A673 (cell line): ENCODE measurements at places on chromosomes 5 and 9. TPM values are rescaled to one million over a fixed set of nuclear protein-coding genes. Genes with fewer than 3 reads are reported as not detected.

Gene QSOX2
- total RNA-seq, result 38.0 and 43.7 TPM in 2 replicates

DNA sequence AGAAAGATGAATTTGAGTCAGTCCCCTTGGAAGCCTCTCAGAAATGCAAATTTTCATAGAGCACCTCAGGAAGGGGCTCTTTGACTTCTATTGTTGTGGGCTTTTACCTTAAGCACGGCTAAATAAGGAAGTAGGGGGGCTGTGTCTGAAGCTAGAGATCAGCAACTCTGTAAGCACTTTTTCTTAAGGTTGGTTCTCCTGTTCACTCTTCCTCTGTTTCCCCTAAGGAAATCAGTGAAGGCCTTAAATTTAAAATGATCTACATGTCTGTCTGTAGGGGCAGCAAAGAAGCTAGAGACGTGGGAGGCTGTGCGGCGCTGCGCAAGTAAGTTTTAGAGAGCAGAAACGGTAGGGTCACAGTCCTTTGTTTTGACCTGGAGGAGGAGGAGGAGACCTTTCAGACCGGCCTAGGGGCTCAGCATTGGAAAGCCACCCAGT, 1.2 kb upstream of the CDC14B start:
- no peak for DNase-seq

Gene GFRA3
- 0.75 and 0.83 TPM in 2 replicates for total RNA-seq

DNA sequence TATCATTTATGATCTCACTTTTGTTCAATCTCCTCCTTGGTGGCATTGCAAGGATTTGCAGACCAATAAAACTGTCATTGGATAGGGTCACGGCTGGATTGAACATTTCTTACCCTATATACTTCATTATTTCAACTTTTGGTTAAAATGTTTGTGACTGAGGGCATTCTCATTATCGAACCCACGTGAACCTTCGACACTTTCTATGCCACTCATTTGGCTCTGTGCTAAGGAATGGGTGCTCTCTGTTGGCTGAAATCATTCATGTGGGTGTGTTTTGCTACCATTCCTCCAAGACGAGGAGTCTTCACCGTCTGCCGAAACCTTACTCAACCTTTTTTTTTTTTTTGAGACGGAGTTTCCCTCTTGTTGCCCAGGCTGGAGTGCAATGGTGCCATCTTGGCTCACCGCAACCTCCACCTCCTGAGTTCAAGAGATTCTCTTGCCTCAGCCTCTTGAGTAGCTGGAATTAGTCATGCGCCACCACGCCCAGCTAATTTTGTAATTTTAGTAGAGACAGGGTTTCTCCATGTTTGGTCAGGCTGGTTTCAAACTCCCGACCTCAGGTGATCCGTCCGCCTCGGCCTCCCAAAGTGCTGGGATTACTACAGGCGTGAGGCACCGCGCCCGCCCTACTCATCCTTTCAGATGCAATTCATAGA, 62.5 kb downstream of the CSNK1A1 start:
- DNase-seq, result no peak

GRCh38 chr9:15422372-15423230, at the start of gene SNAPC3:
SNAPC3 (plus strand) TSS chr9:15422876; CDS start chr9:15422880, 4 bp downstream.
- DNase-seq, result peak; percentile 90

DNA sequence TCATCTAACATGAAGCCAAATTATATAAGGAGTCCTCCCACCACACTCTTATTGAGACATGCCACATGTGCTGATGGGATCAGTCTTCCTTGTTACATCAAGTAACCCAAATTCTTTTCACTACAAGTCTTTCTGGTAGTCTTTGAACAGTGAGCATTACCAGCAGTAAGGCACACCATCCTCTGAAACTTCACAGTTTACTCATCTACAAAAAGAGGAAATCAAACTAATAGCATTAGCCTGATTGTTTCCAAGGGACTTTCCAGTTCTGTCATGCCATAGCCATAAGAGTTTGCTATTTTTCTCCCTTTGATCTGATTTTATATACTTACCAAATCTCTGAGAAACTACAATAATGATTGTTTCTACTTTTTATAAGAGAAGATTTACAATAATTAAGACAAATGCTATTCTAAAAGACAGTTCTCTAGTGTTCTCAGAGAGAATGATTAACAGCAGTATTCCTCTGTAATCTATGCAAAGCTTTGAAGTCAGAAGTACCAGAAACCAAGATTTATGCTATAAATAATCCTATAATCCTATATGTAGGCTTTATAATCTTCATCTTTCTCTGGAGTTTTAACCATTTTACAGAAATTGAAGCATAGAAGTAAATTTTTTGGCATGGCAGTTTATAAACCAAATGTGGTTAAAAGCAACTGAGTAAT, 166.2 kb upstream of the ACO1 start:
- DNase-seq, result no peak

Gene MYMK
- total RNA-seq, result not detected in 2 replicates

Gene OMD
- total RNA-seq, result not detected in 2 replicates

DNA sequence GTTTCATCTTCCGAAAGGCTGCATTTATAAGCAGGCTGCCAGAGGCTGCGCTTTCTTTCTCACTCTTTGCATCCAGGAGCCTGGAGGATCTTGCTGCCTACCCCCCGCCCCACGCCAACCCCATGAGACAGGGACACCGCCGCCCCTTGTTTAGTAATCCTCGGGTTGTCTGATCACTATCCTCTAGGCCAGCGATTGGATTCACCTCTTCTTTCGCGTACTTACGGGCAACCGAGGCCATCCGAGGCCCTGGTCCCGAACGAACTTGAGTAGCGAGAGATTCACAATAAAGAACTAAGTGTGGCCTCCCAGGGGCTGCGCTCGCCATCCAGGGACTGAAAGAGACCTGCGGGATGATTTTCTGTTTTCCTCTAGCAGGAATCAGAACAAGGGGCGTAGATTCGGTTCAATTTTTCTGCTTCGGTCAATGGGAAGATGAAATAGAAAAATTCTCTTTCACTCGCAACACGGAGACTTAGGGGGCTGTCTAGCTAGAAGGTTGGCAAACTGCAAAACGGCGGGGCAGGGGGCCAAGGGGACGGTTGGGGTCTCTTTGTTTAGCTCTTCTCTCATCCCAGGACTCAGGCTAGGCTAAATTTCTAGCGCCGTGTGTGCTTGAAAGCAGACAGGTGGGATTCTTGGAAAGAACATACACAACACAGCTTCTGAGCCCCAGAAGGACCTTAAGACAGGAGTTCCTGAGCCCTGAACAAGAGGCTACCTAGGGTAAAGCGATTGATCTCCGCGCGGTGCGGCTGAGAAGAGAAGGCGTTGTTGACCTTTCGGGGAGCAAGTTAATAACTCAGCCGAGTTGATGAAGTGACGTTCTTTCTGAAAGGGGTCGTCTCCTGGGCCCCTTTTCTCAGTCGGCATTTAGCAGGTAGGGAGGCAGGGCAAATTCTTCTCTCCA, 5.8 kb upstream of the ISL1 start:
- DNase-seq, result no peak

DNA sequence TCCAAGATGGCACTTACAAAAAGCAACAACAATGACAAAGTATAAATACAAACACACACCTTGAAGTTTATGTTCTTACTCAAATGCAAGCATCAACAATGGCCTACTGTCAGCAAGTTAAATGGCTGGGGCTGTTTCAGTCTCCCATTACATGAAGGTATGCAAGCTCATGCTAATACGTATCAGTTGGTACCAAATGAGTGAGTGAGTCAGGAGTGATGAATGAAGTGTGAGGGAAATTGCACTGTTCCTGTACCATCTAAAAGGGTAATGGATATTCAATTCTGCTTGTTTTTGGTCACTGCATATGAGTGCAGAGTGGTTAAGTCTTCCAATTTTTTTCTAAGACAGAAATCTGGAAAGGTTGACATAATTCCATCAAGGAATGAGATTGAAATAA, 964.9 kb downstream of the MAT2B start:
- DNase-seq, result no peak

DNA sequence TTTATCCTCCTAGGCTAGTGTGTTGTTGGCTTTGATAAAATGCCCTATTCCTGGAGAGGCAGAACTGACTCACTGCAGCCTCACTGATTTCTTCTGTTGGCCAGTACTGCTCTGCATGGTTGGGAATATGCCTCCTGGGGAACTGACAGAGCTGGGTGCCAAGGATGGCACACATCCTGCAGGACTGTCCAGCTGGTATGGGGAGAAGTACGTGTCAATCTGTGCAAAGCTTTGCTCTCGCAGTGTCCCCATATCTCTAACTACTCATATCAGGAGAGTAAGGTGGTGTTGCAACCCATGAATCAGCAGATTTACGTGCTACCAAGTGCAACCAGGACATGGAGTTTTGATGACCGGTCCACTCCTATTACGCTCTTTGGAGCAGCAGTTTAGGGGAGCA, 74.7 kb downstream of the TEK start:
- no peak for DNase-seq

DNA sequence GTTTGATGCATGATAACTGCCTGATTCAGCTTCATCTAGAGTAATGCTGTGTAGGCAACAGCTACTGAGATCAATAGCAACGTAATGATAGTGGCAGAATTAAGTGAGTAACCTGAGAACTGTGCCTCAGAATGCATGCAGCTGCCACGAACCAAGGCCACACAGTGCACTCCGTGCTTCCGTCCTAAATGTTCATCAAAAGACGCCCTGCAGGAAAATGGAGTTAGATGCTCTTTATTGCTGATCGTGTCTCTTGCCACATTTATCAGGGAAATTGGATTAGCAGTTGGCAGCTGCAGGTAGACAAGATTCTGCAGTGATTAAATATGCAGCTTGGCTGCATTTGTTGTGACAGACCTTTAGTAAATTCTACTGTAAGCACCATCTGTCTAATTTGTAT, 107.7 kb upstream of the TLX3 start:
- DNase-seq, result no peak

DNA sequence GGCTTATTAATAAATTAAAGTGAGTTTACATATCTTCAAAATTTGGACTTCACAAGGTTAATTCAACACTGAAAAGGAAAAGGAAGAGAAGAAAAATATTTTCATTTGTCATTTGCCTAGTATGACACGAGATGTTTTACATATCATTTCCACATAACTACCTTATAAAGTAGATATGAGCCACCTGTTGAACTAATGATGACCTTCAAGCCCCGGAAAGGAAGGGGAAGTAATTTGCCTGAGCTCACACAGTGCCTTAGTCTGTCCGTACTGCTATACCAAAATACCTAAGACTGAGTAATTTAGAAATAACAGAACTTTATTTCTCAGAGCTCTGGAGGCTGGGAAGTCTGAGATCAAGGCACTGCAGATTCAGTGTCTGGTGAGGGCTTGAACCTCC, 17.9 kb downstream of the CMYA5 start:
- no peak for DNase-seq

Gene MELK
- total RNA-seq, result 80.9 and 87.8 TPM in 2 replicates

DNA sequence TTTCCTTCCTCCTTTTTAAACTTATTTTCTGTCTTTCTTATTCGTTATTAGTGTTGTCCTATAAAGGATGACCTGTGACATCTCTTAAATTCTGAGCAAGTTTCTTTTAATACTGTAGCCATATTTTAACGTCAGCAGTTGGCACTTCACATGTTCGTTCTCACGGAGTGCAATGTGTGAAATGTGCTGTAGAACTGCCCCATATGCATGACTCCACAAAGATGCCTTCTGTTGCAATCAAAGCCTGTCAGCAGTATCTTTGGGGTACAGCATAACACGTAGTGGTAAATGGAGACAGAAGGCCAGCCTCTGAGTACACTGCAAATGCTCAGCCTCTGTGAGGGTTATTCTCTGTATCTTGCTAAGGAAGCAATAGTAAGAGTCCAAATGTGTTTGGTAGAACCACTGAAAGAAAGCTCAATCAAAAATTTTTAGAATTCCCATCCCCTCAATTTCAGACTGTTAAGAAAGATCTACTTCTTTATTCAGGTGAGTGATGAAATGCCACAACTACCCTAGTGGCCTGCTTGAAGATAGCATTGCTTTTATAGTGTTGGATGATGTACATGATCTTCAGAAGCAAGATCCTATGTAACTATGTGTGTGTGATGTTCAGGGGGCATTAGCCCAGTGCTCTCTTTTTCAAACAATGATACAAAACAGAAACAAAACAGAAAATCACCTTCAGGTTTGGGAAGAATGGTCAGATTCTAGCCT, 277.7 kb downstream of the TMEM167A start:
- DNase-seq, result no peak
